Esophagus muscularis mucosa (tissue), 4 donors: ENCODE measurements at places on chromosomes 12 and 14. TPM values are rescaled to one million over a fixed set of nuclear protein-coding genes. Genes with fewer than 3 reads are reported as not detected.

DNA sequence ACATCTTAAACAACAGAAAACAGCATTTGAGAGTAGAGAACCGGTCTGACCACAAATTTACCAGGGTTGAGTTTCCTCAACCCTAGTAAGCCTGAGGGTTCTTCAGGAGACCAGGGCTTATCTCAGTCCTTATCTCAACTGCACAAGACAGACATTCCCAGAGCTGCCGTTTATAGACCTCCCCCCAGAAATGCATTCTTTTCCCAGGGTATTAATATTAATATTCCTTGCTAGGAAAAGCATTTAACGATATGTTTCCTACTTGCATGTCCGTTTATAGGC is 12.3 kb downstream of the TMEM117 start:
- H3K4me1 ChIP-seq = no peaks in the 10 kb centered on the region
- H3K27ac ChIP-seq = no peak overlapping the region
- H3K4me3 ChIP-seq = no peak overlapping the region
- DNase-seq = no peak
- no peaks in the 10 kb centered on the region for H3K36me3 ChIP-seq

DNA sequence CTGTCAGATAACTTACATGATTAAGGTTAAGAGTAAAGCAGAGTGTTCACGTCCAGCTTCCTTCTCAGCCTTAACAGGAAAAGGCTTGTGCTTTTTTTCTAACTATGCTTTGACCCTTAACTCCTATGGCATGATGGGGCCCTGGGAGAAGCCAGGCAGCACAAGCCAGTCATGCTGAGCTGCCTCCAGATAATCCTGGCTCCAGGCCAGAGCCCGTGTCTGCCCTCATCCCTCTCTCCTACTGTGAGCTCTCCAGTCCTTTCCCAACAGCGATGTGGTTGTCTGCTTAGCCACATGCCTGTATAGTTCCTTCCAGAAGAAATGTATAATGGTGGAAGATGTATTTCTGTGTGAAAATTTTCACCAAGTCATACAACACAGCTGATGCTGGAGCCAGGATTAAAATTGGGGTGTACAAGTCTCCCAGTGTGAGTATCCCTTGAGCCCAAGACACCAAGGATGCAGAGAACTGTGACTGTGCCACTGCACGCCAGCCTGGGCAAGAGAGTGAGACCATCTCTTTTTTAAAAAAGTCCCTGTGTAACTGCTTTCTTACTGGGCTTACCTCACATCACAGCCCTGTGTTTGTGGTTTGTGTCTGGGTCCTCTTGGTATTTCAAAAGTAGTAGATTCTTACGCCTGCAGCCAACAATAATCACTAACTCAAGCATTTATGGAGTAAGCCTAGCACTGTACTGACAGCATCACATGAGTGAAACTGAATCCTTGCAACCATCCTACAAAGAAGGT is 7.9 kb upstream of the ITFG2 start:
- no peak for DNase-seq
- H3K27ac ChIP-seq = peak overlapping the region; percentile 3
- H3K4me3 ChIP-seq = no peak overlapping the region
- H3K4me1 ChIP-seq = peaks cover 20% of the 10 kb centered on the region

DNA sequence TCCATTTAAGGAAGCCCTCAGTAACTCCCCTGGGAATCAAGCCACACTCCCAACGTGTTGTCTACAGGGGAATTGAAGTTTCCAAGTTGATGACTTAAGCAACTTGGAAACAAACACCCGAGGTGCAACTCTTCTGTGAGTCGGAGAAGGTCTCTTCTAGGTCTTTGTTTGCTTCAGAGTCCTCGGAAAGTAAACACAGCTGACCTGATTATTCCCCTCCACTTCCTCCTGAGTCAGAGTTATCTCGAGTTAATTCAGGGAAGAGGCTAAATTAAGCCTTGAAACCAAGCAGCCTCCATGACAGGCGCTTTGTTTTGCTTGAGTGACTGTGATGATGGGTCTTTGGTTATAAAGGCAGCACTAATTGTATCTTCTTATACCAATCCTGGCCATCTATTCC is 41.8 kb downstream of the TUNAR start:
- no peaks in the 10 kb centered on the region for H3K4me1 ChIP-seq
- H3K36me3 ChIP-seq = no peaks in the 10 kb centered on the region
- no peak for DNase-seq

- H3K27ac ChIP-seq = no peak overlapping the region
- H3K4me3 ChIP-seq = no peak overlapping the region
- no peaks in the 10 kb centered on the region for H3K27me3 ChIP-seq
- H3K36me3 ChIP-seq = no peaks in the 10 kb centered on the region
- H3K4me1 ChIP-seq = peaks cover 8% of the 10 kb centered on the region
- no peak for DNase-seq
Observed at GRCh38 chr14:100653409-100653808, 66.2 kb upstream of the BEGAIN start.

- H3K27me3 ChIP-seq = no peaks in the 10 kb centered on the region
- H3K36me3 ChIP-seq = peaks cover 34% of the 10 kb centered on the region
- peak; percentile 47 for DNase-seq
- H3K4me3 ChIP-seq = no peak overlapping the region
Observed at GRCh38 chr14:100529561-100530031, 57.6 kb downstream of the BEGAIN start.

DNA sequence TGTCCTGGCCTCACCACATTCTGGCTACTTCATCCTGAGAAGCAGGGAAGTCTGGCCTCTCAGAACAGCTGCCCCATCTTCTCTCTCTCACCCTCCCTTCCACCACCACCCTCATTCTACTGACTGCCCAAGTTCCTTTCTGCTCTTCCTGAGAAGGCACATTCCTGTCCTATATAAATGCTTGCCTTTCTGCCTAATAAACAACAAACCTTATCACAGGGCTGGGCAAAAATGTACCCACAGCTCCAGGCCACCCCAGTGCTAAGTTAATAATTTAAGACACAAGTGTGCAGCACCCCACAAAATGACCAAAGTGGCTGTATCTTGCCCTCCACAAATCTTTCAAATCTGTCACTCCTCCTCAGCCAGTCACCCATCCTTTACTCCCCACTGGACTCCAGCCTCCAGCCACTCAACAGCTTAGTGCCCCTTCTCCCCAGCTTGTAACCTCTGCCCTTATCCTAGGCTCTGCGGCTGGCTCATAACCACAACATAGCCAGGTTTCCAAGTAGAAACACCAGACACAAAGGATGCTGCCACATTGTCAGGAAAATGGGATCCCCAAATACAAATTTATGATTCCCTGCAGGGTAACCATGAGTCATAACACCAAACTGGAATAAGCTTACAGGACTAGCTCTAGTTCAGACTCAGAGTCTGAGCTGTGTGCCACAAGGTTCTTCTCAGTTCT is 15.0 kb downstream of the OXA1L start:
- no peak overlapping the region for H3K27ac ChIP-seq
- no peaks in the 10 kb centered on the region for H3K27me3 ChIP-seq
- no peak overlapping the region for H3K4me3 ChIP-seq

GRCh38 chr14:71467361-71467811 is 464.8 kb upstream of the RGS6 start:
- no peak overlapping the region for H3K4me3 ChIP-seq
- no peak for DNase-seq
- H3K27me3 ChIP-seq = no peaks in the 10 kb centered on the region
- H3K4me1 ChIP-seq = no peaks in the 10 kb centered on the region
- H3K36me3 ChIP-seq = no peaks in the 10 kb centered on the region
- H3K27ac ChIP-seq = no peak overlapping the region

- no peak overlapping the region for H3K4me3 ChIP-seq
- no peak for DNase-seq
- no peaks in the 10 kb centered on the region for H3K36me3 ChIP-seq
- H3K4me1 ChIP-seq = no peaks in the 10 kb centered on the region
- no peak overlapping the region for H3K27ac ChIP-seq
Observed at GRCh38 chr14:49879646-49880204, 13.2 kb upstream of the ARF6 start.

GRCh38 chr14:62234849-62235248 is 472.6 kb downstream of the SNAPC1 start:
- no peak overlapping the region for H3K27ac ChIP-seq
- no peaks in the 10 kb centered on the region for H3K36me3 ChIP-seq
- DNase-seq = no peak

DNA sequence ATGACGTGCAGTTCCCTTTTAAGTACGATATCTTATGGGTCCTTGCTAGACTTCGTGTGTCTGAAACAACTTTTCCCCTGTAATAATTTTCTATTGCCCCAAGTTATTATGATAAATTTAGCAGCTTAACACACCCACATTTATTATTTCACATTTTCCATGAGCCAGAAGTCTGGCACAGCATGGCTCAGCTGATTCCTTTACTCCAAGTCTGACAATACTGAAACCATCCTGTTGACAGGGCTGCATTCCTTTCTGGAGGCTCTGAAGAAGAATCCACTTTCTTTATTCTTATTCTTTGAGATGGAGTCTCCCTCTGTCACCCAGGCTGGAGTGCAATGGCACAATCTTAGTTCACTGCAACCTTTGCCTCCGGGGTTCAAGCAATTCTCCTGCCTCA is 80.9 kb downstream of the DENND5B start:
- no peak overlapping the region for H3K4me3 ChIP-seq
- peaks cover 11% of the 10 kb centered on the region for H3K4me1 ChIP-seq
- H3K27ac ChIP-seq = no peak overlapping the region
- H3K27me3 ChIP-seq = no peaks in the 10 kb centered on the region
- DNase-seq = no peak
- no peaks in the 10 kb centered on the region for H3K36me3 ChIP-seq

DNA sequence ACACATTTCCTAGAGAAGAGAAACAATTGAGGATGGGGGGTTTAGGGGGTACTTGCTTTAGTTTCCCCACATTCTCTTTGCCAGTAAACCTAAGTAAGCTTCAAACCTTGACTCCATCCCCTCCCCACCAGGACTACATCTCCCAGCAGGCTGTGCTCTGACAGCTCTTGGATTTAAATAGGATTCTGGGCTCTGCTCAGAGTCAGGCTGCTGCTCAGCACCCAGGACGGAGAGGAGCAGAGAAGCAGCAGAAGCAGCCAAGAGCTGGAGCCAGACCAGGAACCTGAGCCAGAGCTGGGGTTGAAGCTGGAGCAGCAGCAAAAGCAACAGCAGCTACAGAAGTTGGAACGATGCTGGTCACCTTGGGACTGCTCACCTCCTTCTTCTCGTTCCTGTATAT is 20.6 kb downstream of the RDH12 start:
- H3K36me3 ChIP-seq = no peaks in the 10 kb centered on the region
- H3K4me3 ChIP-seq = no peak overlapping the region
- no peak overlapping the region for H3K27ac ChIP-seq
- peaks cover 12% of the 10 kb centered on the region for H3K4me1 ChIP-seq
- H3K27me3 ChIP-seq = no peaks in the 10 kb centered on the region

DNA sequence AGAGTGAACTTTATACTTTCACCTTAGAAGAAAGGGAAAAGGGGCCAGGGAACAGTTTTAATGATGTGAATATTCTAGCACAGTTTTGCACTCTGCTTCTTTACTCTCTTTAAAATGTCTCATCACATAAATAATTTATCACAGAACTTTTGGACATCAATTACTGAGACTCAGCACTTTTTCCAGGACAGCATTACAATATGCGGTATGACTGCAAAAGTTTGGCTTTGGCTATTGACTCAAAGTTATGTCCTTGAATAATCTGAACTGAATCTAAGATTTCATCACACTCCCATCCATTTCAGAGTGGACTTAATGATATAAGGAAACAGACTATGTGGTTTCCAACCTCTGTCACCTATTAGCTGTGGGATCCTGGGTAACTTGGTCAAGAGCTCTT is 11.7 kb downstream of the CCER1 start:
- no peaks in the 10 kb centered on the region for H3K36me3 ChIP-seq
- no peak for DNase-seq
- H3K27me3 ChIP-seq = no peaks in the 10 kb centered on the region
- no peak overlapping the region for H3K27ac ChIP-seq

GRCh38 chr14:75310295-75311111 is 31.9 kb downstream of the FOS start:
- H3K4me3 ChIP-seq = peak overlapping the region; percentile 20
- no peak for DNase-seq
- no peaks in the 10 kb centered on the region for H3K36me3 ChIP-seq
- peak overlapping the region; percentile 78 for H3K27ac ChIP-seq
- no peaks in the 10 kb centered on the region for H3K27me3 ChIP-seq

GRCh38 chr14:53526200-53526599 is 373.1 kb upstream of the DDHD1 start:
- H3K4me1 ChIP-seq = no peaks in the 10 kb centered on the region
- no peak overlapping the region for H3K4me3 ChIP-seq
- no peaks in the 10 kb centered on the region for H3K27me3 ChIP-seq
- DNase-seq = no peak
- H3K36me3 ChIP-seq = no peaks in the 10 kb centered on the region

DNA sequence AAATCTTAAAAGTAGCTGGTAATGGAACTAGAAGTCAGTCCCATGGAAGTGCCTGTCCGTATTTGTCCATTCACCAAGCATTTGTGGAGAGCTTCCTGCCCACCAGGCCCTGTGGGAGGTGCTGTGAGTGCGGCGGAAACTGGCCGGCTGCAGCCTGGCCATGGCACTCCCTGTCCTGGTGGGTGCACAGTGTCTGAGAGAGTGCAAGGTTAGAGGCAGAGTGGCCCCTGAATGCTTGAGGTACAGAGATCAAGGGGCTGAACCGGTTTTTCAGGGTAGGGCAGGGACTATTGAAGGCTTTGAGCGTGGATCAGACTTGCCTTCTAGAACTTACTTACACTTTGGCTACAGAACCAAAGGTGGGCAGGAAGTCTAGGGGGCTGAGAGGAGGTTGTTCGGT is 92.9 kb downstream of the ESR2 start:
- H3K27ac ChIP-seq = no peak overlapping the region
- DNase-seq = no peak

DNA sequence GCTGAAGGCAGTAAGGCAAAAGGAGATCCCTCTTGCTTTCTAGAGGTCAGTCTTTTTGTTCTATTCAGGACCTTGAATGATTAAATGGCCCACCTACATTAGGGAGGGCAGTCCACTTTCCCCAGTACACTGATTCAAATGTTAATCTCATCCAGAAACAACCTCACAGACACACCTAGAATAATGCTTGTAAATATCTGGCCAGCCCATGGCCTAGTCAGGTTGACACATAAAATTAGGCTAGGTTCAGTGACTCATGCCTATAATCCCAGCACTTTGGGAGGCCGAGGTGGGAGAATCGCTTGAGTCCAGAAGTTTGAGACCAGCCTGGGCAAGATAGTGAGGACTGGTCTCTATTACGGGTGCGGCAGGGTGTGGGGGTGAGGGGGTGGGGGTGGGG is 43.5 kb downstream of the MIPOL1 start:
- H3K4me1 ChIP-seq = no peaks in the 10 kb centered on the region
- no peak overlapping the region for H3K4me3 ChIP-seq
- DNase-seq = no peak
- no peaks in the 10 kb centered on the region for H3K27me3 ChIP-seq
- no peaks in the 10 kb centered on the region for H3K36me3 ChIP-seq

DNA sequence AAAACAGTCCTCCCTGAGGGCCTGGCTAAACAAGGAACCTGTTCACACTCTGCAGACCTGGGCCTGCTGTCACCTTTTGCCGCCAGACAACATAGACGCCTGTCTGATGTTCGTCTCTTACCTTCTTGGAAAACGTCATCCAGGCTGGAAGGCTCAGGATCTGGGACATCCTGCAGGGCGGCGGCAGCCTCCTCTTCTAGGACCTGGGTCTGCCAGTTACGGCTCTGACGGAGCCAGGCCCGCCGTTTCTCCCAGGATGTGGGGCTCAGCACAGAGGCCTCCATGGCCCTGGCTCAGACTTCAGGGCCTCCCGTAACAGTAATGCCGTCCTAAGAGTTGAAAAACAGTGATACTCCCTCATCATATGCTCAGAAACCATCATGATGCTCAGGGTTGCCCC is 10.3 kb downstream of the TESPA1 start:
- no peaks in the 10 kb centered on the region for H3K36me3 ChIP-seq
- DNase-seq = no peak
- H3K4me1 ChIP-seq = no peaks in the 10 kb centered on the region
- no peak overlapping the region for H3K27ac ChIP-seq

The DTX1 gene
- 6.1 TPM for total RNA-seq

The ZC2HC1C gene
- 5.0 TPM for total RNA-seq

The HOXC4 gene
- total RNA-seq = 2.9 TPM

The SLCO1B1 gene
- total RNA-seq = not detected

The HNF1A gene
- not detected for total RNA-seq

The BMP4 gene
- total RNA-seq = 29.9 TPM
